ENCODE measurements at places on chromosomes 4 and X. TPM values are rescaled to one million over a fixed set of nuclear protein-coding genes. Genes with fewer than 3 reads are reported as not detected.

The TEX13C gene
- not detected for total RNA-seq

DNA sequence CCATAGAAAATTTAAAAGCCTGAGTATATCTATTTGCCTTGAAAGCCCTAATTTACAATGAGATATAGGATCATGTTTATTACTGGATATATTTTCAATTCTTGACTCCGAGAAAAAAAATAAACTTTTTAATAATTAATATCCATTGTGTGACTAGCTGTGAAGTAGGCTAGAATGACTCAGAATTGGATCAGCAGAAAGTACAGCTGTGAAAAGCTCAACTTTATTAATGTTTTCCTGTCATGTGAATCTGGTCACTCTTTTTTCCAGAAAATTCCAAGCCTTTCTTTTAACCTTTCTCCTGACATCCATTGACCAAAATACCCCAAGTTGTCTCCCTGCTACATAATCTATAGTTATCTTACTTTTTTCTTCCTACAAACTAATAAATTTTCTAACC lies 171.8 kb upstream of the PACRGL start:
- no peaks in the 10 kb centered on the region for H3K36me3 ChIP-seq
- H3K4me1 ChIP-seq, result no peaks in the 10 kb centered on the region
- H3K4me3 ChIP-seq, result no peak overlapping the region
- H3K27me3 ChIP-seq, result peaks cover 6% of the 10 kb centered on the region

DNA sequence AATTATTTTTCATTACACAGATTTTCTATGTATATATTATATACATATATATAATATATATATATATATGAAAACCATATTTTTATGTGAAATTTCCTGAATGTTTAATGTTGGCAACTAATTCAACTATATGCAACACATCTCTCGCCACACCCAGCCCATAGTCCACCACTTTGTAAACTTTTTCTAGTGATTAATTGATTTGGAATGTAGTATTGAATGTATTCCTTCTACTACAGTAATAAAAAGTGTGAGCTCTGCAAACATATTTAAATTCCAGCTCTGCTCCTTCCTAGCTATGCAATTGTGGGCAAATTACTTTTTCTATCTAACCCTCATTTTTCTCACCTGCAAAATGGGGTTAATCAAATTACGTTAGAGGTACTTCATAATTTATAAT lies 187.8 kb downstream of the TEX11 start:
- no peaks in the 10 kb centered on the region for H3K27me3 ChIP-seq
- H3K4me1 ChIP-seq, result no peaks in the 10 kb centered on the region
- H3K27ac ChIP-seq, result no peak overlapping the region
- DNase-seq, result no peak
- H3K4me3 ChIP-seq, result no peak overlapping the region

GRCh38 chr4:108619372-108620100 lies 840 bp upstream of the RPL34 start:
- H3K4me1 ChIP-seq, result peaks cover 34% of the 10 kb centered on the region
- peaks cover 12% of the 10 kb centered on the region for H3K36me3 ChIP-seq
- no peaks in the 10 kb centered on the region for H3K27me3 ChIP-seq
- DNase-seq, result no peak

DNA sequence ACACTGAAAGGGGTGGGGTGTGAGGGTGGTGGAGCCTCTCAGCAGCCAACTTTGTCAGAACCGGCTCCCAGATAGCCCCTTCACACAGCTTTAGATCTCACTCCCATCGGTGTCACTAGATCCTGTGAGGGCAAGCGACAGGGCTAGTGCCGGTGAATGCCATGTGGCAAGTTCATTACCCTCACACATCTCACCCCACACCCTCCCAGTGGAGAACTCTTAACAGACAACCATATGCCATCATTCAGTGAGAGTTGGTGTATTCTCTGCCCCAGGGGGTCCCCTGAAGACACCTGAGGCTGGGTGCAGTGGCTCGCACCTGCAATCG lies 15.3 kb downstream of the SEPTIN6 start:
- peak overlapping the region; percentile 98 for H3K27ac ChIP-seq
- H3K4me3 ChIP-seq, result peak overlapping the region; percentile 84
- H3K27me3 ChIP-seq, result no peaks in the 10 kb centered on the region
- DNase-seq, result no peak
- peaks cover 21% of the 10 kb centered on the region for H3K4me1 ChIP-seq
- no peaks in the 10 kb centered on the region for H3K36me3 ChIP-seq
